Right ventricle myocardium superior (tissue), 1 donor: ENCODE measurements at places on chromosomes 7 and 10.
A peak's percentile ranks its signal among the peaks of the same experiment; 100 is the strongest.

DNA sequence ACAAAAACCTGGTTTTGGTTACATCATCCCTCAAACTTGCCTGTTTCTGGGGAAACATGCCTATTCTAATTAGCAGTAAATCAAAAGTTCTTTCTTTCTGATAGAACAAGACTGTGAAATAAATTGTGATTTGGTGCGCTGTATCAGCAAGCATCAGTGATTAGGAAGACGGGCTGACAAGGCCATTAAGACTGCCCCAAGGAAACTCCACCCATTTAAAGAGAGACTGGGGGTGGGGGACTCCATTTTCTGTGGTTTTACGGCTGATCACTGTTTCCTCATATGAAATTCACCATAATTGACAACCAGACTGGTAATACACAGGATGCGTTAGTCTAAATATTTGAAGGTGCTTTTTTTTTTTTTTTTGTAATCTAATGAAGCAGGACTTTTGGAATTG lies 68.7 kb downstream of the MBL2 start:
- no peak for DNase-seq

DNA sequence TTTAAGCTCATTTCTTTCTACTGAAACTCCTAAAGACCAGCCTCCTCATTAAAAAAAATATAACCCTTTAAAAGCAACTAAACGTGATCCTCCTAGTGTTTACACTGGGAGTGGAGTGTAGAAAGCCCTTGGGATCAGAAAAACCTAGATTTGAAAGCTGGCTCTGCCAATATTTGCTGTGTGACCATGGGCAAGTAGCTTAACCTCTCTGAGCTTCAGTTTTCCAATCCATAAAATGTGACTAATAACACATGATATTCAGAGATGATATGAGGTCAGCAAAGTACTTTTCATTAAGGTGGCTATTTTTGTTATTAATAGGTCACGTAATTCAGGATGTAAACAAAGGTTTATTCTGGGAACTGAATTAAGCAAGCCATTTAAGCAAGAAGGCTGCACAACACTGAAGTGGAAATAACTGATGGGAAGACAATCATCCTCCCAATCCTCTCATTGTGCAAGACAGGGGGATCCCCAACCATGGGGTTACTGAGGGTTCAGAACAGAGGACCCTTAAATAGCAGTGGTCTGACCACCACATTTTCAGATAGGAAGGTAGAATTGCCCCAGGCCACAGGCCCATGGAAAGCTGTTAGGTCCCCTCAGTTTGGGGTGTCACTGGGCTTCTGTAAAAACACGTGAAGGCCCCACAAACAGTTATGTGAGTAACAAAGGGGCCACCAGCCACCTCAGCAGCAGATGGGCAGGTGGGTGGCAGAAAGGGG lies 49.1 kb upstream of the EEPD1 start:
- DNase-seq = no peak

- no peak for DNase-seq
These were observed 164.2 kb downstream of the DGKI start for GRCh38 chr7:137682596-137682995.

DNA sequence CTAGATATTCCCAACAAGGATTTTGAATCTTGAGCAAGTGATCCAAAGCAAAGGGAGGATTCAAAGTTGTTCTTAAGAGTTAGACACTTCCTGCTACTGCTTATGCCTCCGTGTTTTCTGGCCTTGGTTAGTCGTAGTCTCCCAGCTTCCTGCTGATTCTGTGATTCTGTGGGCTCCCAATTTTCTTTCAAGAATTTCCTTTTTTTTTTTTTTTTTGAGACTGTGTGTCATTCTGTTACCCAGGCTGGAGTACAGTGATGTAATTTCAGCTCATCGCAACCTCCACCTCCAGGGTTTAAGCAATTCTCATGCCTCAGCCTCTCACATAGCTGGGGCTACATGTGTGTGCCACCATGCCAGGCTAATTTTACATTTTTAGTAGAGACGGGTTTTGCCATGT lies 4.4 kb upstream of the ITGB8 start:
- DNase-seq = no peak

- peak; percentile 71 for DNase-seq
These were observed 34.0 kb upstream of the DNMBP start for GRCh38 chr10:100043796-100044195.

DNA sequence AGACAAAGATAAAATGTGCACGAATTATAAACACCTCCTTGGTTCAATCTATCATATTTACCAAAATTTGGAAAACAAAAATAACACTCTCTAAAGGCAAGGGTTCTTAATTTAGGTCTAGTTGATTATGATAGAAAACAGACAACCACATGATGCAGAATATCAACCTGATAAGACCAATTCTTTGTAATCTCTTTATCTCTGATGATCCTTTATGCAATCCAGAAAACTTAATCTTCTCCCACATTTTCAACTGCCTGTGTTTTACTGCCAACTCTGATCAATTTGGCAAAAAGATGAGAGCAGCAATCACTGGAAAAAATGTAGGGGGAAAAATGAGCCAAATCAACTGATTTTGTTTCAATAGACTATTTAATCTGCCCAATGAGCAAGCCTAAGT lies 148.5 kb downstream of the LRRN3 start:
- no peak for DNase-seq

DNA sequence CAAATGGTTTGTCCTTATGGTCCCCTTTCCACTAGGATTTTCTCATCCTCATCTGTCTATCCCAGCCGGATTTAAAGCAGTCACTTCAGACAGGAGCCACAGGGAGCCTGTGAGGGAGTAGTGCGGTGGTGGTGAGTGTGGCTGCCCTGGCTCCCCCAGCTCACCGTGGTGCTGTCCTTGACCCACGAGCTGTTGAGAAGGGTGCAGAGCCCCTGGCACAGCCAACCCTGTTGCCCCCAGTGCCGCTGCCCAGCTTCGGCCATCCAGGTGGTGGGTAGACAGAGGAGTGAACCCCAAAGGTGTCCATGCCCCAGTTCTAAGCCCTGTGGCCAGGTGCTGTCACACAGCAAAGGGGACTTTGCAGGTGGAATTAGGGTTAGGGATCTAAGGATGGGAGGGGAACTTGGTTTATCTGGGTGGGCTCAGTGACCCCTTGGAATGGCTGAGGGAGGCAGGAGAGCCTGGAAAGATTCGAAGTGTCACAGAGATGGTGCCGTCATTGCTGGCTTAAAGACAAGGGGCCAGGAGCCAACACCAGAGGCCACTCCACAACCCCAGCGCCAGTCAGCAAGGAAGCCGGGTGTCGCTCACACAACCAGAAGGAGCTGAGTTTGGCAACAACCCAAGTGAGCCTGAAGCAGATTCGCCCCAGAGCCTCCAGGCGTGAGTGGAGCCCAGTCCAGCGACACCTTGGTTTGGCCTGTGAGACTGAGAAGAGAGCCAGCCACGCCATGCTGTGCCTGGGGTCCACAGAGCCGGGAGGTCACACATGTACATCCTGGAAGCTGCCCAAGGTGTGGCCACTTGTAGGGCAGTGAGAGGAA lies 142.4 kb downstream of the ADCY1 start:
- DNase-seq = peak; percentile 67

DNA sequence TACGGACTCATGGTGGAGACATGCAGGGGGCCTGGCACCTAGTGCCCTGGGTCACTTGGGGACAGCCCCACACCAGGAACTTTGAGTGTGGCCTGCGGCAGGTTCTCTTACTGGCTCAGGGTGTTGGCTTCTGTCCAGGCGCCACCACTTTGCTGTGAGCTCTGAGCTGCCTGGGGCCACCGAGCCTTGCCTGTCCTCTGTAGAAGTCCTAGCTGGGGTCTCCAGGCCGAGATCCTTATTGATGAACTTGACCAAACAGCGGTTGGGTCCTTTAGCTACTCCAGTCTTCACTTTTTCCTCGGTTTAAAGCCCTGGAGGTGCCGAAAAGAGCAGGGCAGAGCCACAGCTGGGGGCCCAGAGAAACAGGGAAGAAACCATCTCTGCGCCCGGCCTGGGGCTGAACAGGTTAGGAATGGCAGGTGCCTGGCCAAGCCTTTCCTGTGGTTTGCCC lies 41.3 kb downstream of the ZNF467 start:
- DNase-seq = no peak

- no peak for DNase-seq
These were observed 781.8 kb upstream of the AUTS2 start for GRCh38 chr7:68816491-68816890.

DNA sequence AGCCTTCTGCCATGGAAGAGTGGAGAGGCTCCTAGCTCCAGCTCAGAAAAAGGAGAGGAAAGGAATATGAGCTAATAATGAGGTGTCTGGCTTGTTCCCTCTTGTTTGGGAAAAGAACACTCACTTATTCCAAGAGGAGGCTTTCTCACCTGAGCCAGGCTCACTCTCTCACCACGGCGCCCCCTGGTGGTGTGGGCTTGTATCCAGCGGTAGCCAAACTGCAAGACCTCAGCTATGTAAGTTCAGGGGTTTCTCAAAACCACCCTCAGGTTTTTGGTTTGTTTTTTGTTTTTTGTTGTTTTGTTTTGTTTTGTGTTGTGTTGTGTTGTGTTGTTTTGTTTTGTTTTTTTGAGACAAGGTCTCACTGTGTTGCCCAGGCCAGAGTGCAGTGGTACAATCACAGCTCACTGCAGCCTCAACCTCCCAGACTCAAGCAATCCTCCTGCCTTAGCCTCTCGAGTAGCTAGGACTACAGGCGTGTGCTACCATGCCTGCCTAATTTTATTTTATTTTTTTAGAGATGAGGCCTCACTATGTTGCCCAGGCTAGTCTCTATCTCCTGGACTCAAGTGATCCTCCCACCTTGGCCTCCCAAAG lies 124.0 kb downstream of the TMEM130 start:
- peak; percentile 80 for DNase-seq

GRCh38 chr10:76031769-76032699 lies 600.6 kb downstream of the LRMDA start:
- DNase-seq = no peak

GRCh38 chr10:129851941-129852640 lies 112.0 kb downstream of the EBF3 start:
- no peak for DNase-seq

GRCh38 chr10:71533936-71534335 lies 137.2 kb downstream of the CDH23 start:
- no peak for DNase-seq
